Ecto neural progenitor cell (in vitro differentiated cells): ENCODE measurements at places on chromosomes 7 and 10.

DNA sequence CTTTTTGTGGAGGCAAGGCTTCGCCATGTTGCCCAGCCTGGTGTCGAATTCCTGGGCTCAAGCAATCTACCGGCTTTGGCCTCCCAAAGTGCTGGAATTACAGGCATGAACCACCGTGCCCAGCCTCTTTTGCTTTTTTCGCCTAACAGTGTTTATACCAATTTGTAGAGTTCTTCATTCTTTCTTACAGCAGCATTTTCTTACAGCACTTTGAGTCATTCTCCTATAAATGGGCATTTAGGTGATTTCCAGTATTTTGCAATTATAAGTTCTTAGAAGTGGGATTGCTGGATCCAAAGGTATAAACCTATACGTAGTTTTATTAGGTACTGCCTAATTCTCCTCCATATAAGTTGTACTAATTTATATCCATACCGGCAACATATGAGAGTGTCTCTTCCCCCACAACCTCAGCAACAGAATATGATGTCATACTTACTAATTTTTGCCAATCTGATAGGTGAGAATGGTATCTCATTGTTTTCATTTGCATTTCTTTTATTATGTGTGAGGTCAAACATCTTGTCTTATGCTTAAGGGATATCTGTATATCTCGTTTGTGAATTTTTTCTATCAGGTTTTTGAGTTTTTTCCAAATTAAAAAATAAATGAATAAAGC lies 39.1 kb downstream of the SUFU start:
- DNase-seq, result no peak

GRCh38 chr7:155804431-155804831 lies 7.8 kb downstream of the SHH start:
- DNase-seq, result no peak

DNA sequence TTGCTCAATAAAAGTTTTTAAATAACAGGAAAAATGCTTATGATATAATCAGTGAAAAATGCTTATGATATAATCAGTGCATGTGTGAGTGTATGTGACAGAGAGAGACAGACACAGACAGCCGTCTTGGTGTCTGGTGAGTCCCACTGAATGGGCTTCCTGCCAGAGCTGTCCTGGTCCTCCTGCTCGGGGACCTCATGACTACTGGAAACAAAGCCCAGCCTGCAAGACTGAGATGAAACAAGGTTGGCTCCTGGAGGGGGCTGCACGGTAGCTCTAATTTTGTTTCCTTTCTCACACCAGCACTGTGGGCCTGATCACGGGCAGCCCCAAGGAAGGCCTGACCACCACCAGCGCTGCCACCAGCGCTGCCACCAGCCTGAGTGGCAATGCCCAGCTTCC lies 57.3 kb downstream of the NRP1 start:
- DNase-seq, result no peak

DNA sequence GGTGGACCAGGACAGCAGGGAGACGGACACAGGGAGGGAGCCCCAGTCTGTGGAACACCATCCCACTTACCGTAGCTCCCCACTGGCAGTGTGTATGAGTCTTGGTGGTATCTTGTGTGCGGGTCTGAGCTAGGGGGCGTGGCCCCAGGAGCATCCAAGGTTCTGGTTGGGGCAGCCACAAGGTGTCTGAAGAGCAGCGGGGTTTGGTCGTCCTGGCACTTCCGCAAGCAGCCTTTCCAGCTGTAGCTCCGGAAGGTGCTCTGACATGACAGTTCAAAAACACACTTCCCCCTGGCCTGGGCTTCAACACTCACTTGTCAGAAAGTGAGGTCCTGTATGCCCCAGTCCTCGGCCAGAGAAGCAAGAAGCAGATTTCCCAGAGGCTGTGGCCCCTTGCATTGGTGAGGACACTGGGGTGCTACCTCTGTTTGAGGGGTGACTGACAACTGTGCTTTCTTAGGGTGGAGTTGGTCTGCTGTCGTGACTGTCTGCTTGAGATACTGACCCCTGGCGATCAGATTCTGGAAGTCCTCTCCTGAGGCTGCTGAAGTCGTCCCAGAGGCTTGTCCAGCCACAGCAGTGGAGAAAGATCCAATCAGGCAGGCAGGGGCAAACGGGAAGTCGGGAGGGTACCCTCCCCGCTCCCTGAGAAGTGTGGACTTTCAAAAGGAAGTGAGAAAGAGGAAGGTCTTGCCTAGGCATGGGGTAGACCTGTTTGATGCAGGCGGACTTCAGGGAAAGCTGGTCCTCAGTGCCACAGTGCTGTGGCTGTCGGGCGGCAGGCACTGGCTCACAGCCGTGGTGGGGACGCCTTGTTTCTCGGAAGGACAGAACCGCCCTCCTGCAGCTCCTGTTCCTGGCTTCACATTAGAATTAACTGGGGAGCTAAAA lies 51.4 kb upstream of the PFKFB3 start:
- DNase-seq, result peak; percentile 75

GRCh38 chr7:10474048-10474447 lies 499.6 kb upstream of the PHF14 start:
- no peak for DNase-seq

GRCh38 chr10:62589689-62590088 lies 214.8 kb upstream of the ADO start:
- DNase-seq, result no peak

DNA sequence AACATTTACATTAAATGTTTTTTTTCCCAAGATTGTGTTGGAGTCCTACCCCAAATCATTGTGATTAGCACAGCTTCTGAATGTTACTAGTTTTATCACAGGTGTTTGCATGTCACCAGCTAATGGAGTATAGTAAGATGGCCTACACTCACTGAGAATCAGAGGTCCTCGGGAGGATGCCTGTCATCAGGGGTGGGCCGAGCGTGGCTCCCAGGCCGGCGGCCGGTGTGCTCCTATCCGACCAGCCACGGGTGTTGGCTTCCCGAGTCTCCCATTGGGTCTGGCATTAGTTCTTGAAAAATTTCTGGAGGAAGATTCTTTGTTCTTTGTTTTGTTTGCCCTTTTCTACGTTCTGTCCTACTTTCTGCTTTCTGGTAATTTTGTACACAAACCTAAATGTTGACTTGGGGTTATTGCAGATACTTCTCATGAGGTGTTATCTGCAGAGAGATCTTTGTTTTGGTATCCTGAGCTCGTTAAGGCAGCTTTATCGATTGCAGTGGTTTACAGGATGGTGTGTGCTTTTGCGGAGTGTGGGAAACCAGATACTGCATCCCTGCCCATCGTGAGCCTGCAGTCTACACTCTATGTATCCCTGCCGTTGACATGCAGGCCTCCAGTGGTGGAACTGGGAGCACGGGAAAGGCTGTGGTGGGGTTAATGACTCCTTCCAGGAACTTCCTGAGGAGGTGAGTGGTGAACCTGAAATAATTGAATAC lies 67.3 kb upstream of the DNAJB6 start:
- no peak for DNase-seq

DNA sequence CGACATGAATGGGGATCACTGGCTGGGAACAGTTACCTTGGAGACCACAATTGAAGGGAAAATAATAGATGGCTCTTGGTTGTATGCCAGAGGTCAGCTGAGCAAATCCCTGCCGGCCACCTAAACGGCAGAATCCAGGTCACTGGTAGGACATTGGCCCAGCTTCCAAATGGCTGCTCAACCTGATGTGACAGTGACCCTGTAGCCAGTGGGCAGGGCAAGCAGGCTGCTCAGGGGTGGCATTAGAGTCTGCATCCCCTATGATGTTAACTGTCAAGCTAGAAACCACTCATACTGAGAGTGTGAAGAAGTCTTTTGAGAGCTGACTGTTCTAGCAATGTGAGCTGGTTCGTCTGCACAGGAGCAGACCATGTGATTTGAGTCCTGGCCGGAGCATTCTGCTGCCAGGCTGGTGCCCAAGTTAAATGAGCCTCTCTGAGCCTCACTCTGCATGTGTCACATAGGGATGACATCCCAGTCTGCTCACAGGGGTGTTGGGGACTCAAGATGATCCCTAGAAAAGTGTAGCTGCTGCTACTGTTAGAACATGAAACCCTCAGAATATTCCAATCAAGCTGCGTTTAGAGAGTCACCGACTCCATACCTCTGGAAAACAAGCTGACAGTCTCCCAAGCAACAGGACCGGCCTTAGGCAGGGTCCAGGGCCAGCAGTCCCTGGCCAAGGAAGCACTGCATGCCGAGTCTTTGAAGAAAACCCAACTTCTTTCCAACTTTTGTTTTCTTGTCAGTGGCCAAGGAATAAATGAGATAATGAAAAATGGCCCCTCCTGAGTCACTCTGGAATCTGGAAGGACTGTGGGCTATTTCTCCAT lies 69.7 kb downstream of the VWA2 start:
- no peak for DNase-seq

- peak; percentile 77 for DNase-seq
Measured at GRCh38 chr10:73096041-73096448, 621 bp downstream of the P4HA1 start.

DNA sequence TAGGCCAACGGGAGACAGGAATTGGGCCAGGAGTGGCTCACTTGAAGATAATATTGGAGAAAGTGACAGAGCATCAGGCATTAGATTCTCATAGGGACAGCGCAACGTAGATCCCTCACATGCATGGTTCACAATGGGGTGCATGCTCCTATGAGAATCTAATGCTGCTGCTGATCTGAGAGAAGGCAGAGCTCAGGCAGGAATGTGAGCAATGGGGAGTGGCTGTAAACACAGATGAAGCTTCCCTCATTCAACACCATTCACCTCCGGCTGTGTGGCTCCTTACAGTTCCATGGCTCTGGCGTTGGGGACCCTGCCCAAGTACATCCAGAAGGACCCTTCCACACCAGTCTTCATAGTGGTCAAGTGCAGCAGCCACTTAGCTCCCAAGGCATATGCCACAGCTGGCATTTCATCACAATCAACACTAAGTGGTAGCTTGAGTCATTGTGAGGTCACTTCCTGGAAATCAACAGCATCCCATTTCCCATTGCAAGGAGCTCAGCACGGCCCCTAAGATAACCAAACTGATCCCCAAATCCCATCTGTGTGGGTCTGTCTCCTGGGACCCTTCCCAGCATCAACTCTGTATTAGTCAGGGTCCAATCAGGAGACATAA lies 174.5 kb downstream of the TPST1 start:
- no peak for DNase-seq

- DNase-seq, result no peak
Measured at GRCh38 chr7:134442441-134443220, 16.3 kb downstream of the AKR1B1 start.

DNA sequence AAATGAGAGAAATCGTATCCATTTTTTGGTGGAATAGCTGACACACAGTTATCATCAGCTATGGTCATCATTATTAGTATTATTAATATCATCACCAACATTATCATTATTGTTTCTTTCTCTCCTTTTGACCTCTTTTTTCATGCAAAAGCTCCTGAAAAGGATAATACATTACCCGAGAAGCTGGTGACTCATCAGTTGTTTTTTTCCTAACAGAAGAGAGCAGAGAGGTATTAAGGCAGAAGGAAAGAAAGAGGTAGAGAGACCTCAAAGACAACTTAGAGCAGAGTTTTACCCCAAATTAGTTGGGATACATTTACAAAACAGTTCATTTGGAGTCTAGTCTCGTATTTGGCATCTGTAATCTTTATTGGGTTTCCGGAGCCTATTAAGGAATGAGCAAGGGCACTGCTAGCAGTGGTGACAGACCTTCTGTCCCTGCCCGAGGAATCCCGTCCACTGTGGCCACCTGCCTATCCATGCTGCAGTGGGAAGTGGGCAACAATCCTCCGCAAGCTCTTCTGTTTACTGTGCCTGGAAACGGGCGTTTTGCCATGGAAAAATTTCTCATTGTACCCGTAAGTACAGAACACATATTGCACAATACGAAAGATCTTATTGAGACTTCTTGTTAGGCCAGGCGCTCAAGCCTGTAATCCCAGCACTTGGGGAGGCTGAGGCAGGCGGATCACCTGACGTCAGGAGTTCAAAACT lies 170.0 kb upstream of the MKLN1 start:
- DNase-seq, result no peak

- no peak for DNase-seq
Measured at GRCh38 chr7:55573234-55573900, 1.1 kb upstream of the VOPP1 start.

DNA sequence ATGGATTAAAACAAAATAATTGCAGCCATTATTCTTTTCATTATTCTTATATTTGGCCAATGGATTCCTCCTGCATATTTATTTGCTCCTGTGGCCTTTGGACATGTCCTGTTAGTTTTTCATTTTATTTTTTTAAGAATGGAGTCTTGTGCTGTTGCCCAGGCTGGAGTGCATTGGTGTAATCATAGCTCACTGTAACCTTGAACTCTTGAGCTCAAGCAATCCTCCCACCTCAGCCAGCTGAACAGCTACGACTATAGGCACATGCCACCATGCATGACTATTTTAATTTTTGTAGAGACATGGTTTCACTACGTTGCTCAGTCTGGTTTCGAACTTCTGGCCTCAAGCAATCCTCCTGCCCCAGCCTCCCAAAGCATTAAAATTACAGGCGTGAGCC lies 42.7 kb upstream of the SRI start:
- no peak for DNase-seq

- no peak for DNase-seq
Measured at GRCh38 chr10:55641601-55642000, 719.5 kb downstream of the ZWINT start.

GRCh38 chr10:103442031-103442461 lies 10.1 kb downstream of the CALHM2 start:
- no peak for DNase-seq

- DNase-seq, result no peak
Measured at GRCh38 chr10:128180843-128181242, 54.6 kb upstream of the MKI67 start.

GRCh38 chr10:44341886-44342285 lies 43.0 kb downstream of the CXCL12 start:
- DNase-seq, result no peak

- no peak for DNase-seq
Measured at GRCh38 chr10:28489206-28489605, 43.7 kb upstream of the WAC start.

DNA sequence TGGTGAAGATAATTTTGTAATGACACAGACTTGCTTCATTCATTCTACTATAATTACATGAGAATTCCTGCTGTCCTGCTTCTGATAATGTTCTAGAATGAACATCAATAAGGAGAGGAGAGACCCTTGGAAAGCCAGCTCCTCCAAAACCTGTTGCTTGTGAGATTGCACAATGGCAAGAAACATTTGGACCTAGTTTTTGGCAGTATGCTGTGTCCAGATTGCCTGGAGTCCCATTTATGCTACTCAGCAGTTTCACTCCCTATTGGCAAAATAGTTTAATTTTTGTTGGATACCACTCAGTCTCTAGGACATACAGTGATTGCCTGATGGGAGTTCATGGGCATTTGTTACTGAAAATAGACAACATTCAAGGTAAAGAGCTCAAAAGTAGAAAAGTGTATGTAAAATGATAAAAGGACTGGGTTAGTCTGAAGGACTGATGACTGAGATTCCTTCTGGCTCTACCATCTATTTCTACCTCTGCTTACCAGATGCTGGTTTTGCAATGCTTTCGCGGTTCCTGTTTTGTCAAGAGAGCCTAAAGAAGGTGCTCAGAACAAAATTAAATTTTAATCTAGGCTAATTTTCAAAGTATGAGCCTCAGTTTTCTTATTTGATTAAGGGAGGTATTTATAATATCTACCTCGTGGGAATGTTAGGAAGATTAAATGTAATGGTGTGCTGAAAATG lies 8.0 kb upstream of the ACTR3B start:
- DNase-seq, result no peak
